ENCODE measurements at places on chromosomes 12 and 14.

- DNase-seq = no peak
Measured at GRCh38 chr12:47941475-47941780, 22.0 kb upstream of the TMEM106C start.

GRCh38 chr12:111283966-111284365, 84.9 kb downstream of the PHETA1 start:
- DNase-seq = no peak

- DNase-seq = no peak
Measured at GRCh38 chr14:90034835-90035525, 26.8 kb upstream of the KCNK13 start.

DNA sequence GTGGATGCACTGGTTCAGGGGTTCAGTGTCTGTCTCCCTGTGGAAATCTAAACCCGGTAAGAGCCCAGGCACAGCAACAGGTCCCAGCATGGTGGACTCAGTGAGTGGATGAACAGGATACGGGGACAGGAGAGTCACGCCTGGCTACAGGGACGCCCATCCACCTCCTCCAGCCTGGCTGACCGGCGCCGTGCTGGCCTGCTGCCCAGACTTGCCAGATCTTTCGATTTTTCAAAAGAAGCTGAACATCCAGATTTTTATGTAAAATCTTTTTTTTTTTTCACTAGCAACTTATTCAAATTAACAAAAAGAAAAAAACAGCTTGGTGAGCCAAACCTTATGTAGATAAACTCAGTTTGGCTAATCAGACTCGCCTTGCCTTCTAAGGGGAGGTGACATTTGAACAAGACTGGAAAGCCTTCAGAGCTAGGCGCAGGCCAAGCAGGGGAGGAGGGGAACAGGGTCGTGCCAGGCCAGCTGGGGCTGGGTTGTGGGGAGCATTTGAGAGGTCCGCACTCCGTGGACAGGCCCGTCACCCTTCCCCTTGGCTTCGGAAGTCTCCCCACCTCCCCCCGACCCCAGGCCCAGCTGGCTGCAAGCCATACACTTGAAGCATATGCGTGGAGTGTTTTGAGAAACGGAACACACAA, 87.8 kb upstream of the NCOR2 start:
- no peak for DNase-seq

DNA sequence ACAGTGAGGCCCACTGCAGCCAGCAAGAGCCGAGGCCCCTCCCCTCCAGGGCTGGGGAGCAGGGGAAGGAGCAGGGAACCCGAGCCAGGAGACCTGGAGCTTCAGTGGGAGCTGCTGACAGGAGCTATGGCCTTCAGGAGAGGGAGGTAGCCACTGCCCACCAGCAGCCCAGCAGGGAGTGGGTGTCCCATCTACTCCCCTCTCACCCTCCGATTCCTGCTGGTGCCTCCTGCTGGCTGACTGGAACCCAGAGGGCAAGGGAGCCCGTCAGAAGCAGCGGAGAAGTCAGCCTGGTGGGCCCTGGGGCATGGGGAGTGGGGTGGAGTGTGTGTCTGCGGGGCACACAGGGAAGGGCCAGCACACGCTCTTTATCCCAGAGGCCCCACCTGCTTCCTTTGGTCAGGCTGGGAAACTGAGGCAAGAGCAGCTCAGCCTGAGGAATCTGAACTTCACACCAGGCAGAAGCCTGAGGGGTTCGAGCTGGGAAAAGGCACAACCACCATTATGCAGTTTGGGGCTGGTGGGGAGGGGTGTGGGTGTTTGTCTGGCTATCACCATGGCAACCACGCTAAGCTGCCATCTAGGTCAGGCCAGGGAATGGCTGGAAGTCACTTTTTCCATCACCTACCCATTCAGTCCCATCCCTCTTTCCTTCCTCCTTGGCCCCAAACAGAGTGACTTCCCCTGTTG, 36.8 kb upstream of the PLEKHG6 start:
- peak; percentile 51 for DNase-seq

Measured in ELF-1 (cell line).